MCF 10A (cell line): ENCODE measurements at places on chromosomes 5 and 9.

GRCh38 chr9:123377211-123377971 lies 21.4 kb downstream of the CRB2 start:
- DNase-seq, result no peak

GRCh38 chr9:83424831-83425230 lies 113.4 kb downstream of the FRMD3 start:
- DNase-seq, result no peak

- DNase-seq, result peak; percentile 78
Observed at GRCh38 chr9:87725900-87726709, at the start of gene CTSL. CTSL (plus strand) TSS chr9:87726119; CDS start chr9:87727604, 1,485 bp downstream.

DNA sequence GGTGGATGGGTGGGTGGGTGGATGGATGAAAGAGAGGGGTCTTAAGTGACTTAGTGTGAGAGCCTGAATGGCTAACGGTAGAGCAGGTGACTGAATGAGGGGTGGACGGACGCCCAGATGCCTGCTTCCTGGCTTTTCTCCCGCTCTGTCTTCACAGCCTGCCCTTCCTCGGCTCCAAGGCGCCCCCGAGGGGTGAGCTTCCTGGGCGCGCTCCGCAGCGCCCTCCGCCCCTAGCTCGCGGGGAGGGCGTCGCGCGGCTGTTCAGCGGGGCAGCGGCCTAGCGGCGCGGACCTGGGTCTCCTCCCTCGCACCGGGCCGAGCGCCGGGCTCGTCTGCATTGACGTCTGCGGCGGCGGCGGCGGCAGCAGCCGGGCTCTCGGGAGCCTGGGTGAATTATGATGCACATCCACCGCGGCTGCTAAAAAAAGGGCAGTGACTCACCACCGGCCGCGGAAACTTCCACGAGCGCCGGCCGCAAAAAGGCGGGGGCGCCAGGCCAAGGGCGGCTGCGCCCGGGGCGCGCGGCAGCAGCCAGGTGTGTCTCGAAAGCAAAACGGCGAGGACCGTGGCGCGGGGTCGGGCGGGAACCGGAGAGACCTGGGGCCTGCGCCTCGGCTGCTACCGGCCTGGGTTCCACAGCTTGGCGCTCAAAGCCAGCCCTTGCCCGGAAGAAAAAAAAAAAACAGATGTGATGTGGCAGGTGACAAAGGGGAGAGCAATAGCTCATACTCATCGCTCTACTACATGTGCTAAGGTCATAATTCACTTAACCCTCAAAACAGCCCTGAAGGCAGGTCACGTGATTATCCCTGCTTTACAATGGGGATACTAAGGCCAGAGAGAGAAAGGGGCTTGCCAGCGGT lies 143.0 kb upstream of the ADRA1B start:
- DNase-seq, result peak; percentile 93

DNA sequence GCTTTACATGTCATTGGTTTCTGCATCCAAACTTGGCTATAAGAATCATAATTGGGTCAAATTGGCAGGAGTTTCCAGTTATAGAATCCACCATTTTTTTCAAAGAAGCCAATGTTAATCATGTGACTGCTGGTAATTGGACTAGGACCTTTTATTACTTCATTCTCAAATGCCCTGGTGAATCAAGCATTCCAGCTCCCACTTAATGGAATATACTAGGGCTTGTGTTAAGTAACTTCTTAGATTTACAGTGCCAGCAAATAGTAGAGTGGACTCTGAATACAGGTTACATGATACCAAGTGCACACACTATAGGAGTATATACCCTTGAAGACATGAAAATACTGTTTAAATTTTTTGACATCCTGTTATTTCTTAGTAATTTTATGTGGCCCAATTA lies 96.7 kb downstream of the NUDT12 start:
- peak; percentile 8 for DNase-seq

GRCh38 chr5:126866851-126867636 lies 90.1 kb downstream of the LMNB1 start:
- DNase-seq, result peak; percentile 16
